Stimulated activated CD8-positive, alpha-beta memory T cell treated with anti-CD3 and anti-CD28 coated beads, Interleukin-4, amount 100 ng/mL, for 1 hour (primary cell): ENCODE measurements at places on chromosomes 2 and 18.

GRCh38 chr2:61205132-61205531 lies 43.1 kb downstream of the C2orf74 start:
- no peak for DNase-seq

GRCh38 chr18:49911427-49911826 lies 98.1 kb upstream of the ACAA2 start:
- no peak for DNase-seq

DNA sequence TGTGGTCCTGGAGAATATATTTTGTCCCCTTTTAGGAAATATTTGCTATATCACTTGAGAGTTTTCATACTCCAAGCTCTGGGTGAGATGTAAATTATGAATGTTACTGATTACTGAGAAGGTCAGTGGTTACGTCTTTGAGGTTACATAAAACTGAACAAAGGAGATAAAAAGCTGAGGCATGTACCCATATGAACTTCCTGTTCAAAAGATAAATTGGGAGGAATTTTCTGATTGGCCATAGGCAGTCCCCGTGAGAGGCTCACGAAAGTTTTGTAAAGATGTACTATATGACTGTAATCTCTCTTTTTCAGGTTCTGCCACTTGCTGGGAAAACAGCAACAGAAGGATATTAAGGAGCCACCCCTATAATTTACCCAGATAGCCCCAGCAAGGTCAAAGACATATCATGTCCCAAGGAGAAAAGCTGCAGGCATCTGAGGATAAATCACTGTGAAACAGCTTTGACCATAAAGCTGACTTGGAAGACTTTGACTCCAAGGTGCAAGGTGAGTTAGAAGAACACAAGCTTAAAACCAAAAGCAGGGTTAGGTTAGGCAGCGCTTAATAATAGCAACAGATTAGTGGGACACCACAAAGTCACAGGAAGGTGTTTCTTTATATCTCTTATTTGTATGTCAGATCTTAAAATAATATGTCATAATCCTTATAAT lies 90.4 kb downstream of the OSBPL6 start:
- no peak for DNase-seq

DNA sequence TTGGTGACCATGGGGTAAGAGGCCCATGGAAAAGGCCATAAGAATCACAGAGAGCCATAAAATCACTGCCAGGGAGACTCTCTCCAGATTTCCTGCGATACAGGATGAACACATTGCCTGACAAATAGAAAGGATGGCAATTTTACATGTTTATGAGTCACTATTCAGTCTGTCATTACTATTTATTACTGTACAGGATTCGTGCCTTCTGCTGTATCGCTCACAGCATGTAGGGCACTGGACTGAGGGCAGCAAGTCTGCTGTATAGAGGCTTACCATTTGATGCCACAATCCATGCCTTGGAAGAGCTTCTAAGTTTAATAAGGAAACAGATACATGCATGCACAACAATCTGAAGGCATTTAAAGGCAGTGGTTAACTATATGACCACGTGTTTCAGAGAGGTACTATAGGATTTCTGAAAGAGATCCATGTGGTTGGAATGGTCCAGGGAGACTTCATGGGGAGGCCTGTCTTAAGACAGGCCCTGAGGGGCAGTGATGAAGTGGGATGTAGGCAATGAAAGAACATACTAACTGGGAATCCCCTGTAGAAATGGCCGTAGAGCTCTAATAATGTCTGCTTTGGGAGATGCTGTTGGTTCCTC lies 702.4 kb upstream of the RAB6C start:
- DNase-seq: no peak

- DNase-seq: no peak
These were observed 207.0 kb upstream of the FANCL start for GRCh38 chr2:58448065-58448507.
